Frontal cortex (tissue), 4 donors: ENCODE measurements at places on chromosomes 7 and 10.

DNA sequence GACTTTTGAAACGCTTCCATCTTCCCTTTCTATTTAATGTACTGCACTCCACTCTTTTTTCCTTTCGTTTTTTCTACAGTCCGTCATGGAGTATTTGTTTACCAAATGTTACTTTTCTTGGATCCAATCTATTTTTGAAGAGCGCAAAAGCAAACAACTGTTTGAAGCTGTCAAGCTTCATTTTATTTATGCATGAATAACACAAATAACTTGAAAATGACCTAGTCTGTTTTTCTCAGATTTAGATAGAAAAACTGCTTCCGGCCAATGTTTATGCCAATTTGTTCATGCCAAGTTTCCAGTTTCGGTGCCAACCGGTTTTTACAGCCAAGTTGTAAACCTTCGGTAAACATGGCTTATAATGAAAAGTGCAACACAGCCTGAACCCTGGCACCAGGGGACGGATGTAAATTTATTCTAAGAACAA is 150.9 kb upstream of the KLF6 start:
- no peak for DNase-seq

- DNase-seq = no peak
Observed at GRCh38 chr10:123381224-123381623, 227.0 kb downstream of the BUB3 start.

DNA sequence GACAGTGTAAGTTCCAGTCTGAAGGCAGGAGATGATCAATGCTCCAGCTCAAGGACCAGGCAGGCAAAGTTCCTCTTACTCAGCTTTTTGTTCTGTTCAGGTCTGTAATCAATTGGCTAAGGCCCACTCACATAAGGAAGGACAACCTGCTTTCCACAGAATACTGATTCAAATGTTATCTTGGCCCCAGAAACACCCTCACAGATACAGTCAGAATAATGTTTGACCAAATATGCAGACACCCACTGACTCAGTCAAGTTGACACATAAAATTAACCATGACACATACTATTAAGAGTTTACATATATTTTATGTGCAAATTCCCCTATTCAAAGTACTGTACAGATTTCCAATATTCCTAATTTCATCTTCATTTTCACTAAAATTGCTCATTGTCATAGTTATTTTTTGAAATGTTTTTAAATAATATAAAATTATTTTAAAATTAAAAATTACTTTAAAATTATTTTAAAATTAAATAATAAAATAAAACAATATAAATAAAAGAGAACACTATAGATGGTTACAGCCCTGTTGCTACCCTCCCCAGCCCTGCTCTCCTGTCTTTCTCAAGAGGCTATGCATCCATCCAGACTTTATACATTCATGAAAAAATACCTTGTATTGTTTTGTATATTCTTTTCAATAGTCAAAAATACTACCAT is 59.4 kb downstream of the RAB11FIP2 start:
- no peak for DNase-seq

DNA sequence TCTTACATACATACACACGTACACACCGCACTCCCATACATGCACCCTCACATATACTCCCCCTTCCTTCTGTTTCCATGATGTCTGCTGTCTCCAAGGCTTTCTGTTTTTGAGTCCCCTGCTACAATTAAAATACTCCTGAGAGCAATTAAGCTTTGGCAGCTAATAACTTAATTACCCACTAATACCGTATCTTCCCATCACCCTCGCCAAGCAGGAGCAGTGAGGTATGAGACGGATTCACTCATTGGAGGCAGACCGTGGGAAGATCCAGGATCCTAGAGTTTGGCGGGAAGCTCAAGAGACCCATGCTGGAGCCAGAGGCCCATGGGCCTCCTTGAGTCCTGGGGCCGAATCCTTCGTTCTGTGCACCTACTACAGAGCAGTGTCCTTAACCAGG is 1.7 kb upstream of the CALN1 start:
- DNase-seq = no peak

GRCh38 chr7:155466814-155467733 is 9.1 kb downstream of the EN2 start:
- DNase-seq = peak; percentile 39

DNA sequence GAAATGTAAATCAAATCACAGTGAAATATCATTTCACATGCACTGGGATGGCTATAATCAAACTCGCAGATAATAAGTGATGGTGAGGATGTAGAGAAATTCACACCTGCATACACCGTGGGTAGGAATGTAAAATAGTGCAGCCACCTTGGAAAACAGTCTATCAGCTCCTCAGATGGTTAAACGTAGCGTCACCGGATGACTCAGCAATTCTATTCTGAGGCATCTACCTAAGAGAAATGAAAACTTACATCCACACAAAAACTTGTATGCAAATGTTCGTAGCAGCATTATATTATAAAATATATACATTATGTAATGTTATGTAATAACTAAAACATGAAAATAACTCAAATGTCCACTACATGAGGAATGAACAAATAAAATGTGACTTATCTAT is 38.9 kb downstream of the SH3PXD2A start:
- no peak for DNase-seq

DNA sequence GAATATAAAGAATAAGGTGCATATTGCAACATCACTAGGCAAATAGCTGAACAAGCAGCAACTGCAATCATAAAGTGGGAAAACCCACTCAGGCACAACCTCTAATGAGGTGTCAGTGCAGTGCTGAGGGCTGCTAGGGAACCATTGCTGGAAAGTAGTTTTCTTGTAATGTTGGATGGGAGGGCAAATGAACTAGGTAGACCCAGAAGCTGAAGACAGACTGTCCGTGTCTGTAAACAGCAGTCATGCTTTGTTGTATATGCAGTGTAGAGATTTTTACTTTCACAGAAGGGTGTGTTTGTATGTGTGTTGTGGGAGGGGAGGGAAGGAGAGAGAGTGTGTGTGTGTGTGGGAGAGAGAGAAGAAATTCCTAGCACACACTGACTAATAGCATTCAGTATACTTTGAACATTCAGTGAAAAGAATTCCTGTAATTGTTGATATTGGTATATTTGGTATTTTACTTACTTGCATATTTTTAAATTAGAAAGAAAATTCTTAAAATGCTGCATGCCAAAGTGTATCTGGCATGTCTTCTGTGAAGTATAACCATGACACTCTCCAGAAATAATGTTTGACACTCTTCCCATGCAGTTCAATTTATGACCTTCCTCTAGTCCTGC is 28.8 kb downstream of the ITGB8 start:
- no peak for DNase-seq

DNA sequence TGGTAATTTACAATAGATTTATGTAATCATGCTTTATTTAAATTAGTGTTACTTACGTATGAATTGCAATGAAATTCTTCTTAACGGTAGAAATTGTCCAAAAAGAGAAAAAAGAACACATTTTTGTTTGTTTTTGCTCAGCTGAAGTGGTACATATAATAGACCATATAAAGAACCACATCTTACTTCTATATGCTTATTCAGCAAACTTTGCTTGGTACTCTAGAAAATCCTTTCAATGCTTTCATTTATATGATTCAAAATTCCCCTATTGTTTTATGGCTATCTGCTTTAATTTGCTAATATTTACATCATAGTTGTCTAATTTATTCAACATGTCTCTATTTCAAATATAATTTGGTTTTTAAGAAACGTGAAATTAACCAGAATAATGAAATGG is 903.2 kb downstream of the ANKRD7 start:
- no peak for DNase-seq
